Omental fat pad (tissue), 4 donors: ENCODE measurements at places on chromosomes 16 and 17.

DNA sequence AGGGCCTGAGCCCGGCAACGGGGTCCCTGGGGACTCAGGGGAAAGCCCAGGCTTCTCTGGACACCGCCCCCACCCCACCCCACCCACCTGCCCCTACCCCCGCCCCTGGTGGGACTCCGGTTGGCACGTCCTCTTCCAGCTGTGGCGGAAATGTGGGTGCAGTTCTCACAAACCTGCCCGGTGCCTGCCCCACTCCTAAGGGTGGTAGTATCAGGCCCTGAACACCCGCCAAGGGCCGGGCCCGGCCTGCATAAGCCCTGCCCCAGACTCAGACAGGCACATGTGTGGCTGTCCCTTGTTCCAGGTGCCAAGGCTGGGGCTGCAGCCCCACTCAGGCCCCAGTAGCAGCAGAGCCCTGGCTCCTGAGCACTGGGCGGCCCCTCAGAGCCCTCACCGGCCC, 58.1 kb downstream of the ACTG1 start:
- no peak for DNase-seq

- DNase-seq: no peak
Measured at GRCh38 chr16:66129196-66129595, 237.3 kb upstream of the CDH5 start.

GRCh38 chr16:79463841-79464240, 136.7 kb downstream of the MAF start:
- DNase-seq: no peak

DNA sequence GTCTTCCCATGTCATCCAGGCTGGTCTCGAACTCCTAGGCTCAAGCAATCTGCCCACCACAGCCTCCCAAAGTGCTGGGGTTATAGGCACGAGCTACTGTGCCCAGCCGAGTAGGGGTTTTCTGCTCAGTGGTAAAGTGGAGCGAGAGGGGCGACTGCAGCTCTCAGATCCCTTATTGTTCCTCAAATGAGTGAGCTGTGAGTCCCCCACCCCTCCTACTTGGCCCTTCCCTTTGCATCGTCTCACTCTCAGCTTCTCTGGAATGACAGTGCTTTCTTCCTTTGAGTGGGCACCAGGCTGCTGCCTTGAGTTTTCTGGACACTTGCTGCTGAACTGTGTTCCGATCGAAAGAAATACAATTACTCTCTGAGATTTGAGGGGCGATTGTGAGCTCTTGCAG, 63.5 kb downstream of the MSI2 start:
- DNase-seq: no peak

GRCh38 chr17:47684535-47685193, 9.3 kb upstream of the TBKBP1 start:
- DNase-seq: no peak

GRCh38 chr16:11032922-11033291, 88.5 kb downstream of the CLEC16A start:
- no peak for DNase-seq

DNA sequence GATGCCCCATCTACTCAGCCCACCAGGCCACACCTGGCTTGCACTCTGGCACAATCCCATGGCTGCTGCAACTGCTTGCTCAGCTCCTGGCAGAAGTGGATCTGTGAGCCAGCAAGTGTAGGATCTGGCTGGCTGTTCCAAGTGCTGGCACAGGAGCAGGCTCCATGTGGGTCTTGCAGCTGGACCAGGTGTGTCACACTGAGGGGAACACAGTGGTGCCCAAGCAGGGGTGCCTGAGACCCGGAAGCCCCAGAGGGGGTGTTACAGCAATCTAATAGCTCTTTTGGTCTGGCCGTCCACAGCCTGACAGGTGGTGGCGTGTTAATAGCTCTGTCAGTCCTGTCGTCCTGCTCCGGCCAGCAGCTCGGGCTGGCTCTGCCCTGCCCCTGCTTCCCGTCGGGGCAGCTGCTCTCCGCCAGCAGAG, 19.6 kb upstream of the GOT2 start:
- DNase-seq: no peak

GRCh38 chr17:45451131-45451530, 18.5 kb upstream of the ARHGAP27 start:
- no peak for DNase-seq

DNA sequence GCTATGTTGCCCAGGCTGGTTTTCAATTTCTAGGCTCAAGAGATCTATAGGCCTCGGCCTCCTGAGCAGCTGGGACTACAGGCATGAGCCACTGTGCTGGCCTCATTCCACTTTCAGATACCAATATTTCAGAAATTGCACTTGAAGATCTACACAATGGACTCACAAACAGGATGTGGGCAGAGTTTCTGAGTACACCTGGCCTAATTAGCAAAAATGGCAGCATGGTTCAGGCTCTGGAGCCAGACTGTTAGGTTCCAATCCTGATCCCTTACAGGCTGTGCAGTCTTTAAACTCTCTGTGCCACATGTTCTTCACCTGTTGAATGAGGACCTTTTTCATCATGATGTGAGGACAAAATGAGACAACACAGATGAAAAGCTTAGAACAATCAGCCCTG, 32.2 kb downstream of the RNF157 start:
- DNase-seq: no peak

- no peak for DNase-seq
Measured at GRCh38 chr17:74260525-74260850, 13.5 kb upstream of the DNAI2 start.

DNA sequence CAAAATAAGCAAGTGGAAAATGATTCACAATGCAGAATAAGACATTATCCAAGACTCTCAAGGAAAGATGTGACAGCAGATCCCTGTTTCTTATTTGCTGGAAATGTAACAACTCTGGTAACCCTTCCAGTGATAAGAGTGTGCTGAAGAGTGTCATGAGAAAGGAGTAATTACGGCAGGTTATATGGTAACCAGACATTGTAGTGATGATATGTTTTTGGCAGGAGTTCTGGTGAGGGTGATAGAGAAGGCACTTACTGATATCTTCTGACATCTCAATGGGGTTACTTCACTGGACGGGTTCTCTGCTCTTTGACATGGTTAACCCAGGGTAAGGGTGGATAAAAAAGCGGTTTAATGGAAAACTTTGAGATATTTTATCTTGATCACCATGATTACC, 1270.9 kb downstream of the CDH11 start:
- no peak for DNase-seq

DNA sequence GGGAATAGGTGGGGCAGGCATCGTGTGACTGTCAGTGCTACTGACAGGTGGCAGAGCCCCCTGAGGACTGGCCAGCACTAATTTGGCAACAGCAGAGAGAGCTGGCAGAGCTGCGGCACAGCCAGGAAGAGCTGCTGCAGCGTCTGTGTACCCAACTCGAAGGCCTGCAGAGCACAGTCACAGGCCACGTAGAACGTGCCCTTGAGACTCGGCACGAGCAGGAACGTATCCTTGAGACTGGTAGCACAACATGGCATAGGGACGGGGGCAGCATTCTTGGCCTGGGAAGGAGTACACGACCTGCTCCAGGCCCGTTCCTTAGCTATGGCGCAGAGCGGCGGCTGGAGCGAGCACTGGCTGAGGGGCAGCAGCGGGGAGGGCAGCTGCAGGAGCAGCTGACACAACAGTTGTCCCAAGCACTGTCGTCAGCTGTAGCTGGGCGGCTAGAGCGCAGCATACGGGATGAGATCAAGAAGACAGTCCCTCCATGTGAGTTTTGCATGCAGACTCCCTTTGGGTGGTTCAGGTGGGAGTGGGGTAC, 3.0 kb upstream of the NRN1L start:
- DNase-seq: no peak

- DNase-seq: no peak
Measured at GRCh38 chr16:50252874-50253513, 13.4 kb upstream of the ADCY7 start.

DNA sequence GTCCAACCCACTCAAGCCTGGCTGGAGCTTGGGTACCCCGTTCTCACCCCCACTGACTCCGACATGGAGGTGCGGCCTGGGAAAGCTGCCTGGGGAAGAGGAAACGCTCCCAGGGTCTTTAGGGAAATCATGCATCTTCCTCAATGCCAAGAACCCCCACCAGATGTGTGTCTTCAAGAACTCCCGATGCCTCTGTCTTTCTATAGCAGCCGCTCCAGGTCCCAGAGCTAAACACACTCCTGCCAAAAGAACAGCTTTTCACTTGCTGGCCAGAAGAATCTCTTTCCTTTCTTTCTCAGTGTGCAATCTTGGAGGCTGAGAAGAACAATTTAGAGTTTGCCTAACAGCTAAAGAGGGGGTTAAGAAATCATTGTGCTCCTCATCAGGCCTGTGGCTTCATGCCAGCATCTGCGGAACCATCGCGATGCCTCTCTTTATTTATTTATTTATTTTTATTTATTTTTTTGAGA, 41.1 kb upstream of the MTSS2 start:
- DNase-seq: no peak

DNA sequence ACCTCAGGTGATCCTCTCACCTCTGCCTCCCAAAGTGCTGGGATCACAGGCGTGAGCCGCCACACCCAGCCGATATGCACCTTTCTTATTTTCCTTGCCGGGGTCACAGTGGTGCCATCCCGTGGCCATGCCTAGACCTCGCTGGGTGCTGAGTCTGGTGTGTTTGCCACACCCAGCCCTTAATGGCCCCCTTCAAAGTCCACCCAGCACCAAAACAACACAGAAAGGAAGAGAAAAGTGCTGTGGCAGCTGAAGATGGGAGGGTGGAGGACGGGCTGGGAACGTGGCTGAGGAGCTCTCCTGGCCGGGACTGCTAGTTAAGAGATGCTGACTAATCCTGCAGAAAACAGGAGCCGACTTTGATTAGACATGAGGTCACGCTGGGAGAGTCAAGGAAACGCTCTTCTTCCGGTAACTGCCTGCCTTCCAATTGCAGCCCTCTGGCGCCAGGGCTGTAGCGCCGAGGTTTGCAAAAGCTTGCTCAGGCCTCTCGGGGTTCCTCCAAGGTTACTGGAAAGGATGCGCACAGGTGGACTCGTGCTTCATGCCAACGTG, 10.9 kb downstream of the SLC43A2 start:
- no peak for DNase-seq

DNA sequence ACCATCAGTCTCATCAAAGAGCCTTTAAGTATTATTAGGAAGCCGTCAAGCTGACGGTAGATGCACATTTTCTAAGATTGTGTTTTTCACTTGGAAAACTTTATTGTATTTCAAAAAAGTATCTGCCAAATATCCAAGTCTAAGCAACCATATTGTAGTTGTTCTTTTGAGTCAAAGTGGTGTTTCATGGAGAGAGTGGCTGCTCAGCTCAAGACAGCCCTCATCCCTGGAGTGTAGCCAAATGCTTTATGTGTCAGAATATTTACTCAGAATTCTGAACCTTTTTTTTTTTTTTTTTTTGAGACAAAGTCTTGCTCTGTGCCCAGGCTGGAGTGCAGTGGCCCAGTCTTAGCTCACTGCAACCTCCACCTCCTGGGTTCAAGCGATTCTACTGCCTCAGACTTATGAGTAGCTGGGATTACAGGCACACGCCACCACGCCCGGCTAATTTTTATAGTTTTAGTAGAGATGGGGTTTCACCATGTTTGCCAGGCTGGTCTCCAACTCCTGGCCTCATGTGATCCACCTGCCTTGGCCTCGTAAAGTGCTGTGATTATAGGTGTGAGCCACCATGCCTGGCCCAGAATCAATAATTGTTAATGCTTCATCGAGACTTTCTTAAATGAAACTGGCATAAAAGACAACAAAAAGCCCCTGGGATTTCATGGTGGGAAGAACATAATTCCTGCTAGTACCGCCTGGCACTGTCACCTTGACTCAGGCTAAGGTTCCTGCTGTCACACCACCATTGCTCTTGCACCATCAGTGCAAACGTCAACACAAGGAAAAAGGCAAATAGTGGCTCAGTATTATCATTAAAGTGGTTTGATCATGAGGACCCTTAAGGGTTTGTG, 45.5 kb downstream of the PRKCA start:
- no peak for DNase-seq

DNA sequence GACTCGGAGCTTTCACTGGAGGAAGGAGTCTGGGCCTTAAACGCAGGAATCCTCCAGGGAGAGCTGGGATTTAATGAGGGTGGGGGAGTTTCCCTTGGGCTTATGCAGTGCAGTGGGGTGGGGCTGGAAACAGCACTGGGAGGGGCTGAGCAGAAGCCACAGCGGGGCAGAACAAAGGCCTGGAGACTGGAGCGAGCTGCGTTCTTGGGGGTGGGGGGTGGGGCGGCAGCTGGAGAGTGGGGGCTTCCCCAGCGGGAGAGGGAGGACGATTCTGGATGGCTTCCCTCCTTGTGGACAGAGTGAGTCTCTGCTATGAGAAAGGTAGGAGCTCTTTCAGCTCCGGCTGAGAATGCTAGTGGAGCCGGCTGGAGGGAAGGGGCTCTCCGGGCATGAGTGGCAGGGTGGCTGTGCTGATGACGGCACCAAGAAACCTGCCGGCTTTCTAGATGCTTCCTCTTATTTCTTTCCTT, 406.0 kb downstream of the SEC14L1 start:
- DNase-seq: no peak

DNA sequence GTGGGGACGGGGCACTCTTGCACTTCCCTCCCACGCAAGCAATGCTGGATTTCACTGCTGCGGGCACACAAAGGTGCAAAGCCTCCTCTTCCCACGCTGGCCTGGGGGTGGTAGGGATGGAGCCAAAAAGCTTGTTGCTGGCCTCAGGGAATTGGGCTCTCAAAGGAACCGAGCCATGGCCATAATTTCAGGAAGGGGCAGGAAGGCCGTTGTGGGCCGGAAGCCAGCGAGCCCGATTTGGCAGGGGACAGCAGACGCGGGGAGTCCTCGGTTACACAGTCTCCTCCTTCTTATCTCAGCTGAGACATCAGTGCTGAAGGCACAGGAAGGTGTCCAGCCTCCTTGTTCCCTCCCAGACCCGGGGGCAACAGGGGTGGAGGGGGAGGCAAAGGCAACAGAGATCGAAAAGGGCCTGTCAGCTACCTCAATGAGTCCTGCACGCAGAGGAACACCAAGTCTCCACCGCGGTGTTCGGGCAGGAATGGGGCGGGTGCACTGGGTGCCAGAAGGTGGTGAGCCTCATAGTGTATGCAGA, 59.5 kb downstream of the SLFN11 start:
- no peak for DNase-seq

GRCh38 chr17:4712526-4712925, 2.1 kb downstream of the ARRB2 start:
- DNase-seq: no peak

- DNase-seq: no peak
Measured at GRCh38 chr16:15653227-15653626, 3.2 kb downstream of the NDE1 start.

DNA sequence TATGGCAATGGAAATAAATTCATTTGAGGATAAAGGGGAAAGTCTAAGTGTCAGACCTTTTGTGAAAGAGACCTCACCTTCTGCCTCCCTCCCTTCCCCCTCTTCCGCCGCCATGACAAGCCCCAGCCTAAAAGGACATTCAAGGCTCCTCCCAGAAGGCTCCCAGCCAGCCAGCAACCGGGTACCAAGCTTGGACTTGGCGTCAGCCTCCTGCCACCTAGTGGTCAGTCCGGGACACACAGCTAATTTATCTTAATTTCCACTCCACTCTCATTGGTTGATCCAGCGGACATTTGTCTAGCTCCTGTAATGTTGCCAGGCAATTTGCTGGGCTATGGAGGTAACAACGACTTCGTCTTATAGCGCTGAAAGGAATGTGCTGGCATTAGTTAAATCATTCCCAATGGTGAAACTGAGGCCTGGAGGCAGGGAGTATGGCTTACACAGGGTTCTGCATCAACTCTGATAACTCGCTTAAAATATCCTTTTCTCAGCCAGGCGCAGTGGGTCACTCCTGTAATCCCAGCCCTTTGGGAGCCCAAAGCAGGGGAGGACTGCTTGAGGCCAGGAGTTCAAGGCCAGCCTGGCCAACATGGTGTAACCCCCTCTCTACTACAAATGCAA, 19.3 kb upstream of the CLEC3A start:
- DNase-seq: no peak

- peak; percentile 30 for DNase-seq
Measured at GRCh38 chr17:27244491-27245223, 49.3 kb upstream of the WSB1 start.
